ENCODE measurements at places on chromosomes 2 and 18.

- DNase-seq, result no peak
Observed at GRCh38 chr2:153495725-153496124, 17.2 kb upstream of the RPRM start.

GRCh38 chr2:70440621-70441020, 113.0 kb downstream of the TGFA start:
- no peak for DNase-seq

- no peak for DNase-seq
Observed at GRCh38 chr2:9207641-9208311, 1.2 kb downstream of the ASAP2 start.

- no peak for DNase-seq
Observed at GRCh38 chr18:54151376-54151775, 73.1 kb downstream of the MBD2 start.

GRCh38 chr2:127661949-127662510, 13.3 kb downstream of the LIMS2 start:
- DNase-seq, result no peak

- no peak for DNase-seq
Observed at GRCh38 chr2:2318949-2319348, 12.1 kb downstream of the MYT1L start.

- no peak for DNase-seq
Observed at GRCh38 chr2:44746856-44747615, 194.5 kb upstream of the SIX3 start.

- no peak for DNase-seq
Observed at GRCh38 chr2:65039640-65040039, 16.6 kb upstream of the CEP68 start.

GRCh38 chr2:143730953-143731260, 601.7 kb downstream of the ARHGAP15 start:
- DNase-seq, result no peak

DNA sequence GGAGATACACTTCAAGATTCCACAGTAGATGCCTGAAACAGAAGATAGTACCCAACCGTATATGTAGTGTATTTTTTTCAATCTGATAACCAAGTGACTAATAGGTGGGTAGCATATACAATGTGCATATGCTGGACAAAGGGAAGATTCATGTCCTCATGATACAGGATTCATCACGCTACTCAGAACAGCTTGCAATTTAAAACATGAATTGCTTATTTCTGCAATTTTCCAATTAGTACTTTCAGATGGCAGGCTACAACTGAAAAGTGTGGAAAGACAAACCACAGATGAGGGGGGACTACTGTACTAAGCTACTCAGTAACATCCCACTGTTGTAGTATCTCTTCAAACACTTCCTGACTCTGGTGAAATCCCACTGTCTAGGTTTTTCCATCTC, 3.7 kb downstream of the IER3IP1 start:
- no peak for DNase-seq

- no peak for DNase-seq
Observed at GRCh38 chr18:74996996-74997395, 211.9 kb downstream of the PTGR3 start.

DNA sequence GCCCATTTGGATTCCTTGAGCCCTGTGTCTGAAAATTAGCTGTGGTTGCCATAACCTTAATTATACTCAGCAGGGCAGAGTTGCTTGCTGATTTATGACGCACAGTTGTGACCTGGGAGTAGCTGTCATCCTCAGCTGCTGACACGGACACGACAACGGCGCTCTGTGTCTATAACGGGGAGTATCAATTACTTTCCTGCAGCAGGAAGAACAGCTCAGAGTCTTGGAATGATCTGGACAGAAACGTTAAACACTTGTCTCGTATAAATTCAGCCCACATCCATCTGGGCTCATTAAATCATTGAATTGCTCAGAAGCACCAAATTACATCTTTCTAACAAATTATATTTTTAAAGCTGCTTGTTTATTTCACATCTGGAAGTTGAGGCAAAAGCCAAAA, 116.3 kb downstream of the SEPTIN10 start:
- DNase-seq, result peak; percentile 26

- DNase-seq, result no peak
Observed at GRCh38 chr2:231452799-231453508, 11.3 kb downstream of the NCL start.

DNA sequence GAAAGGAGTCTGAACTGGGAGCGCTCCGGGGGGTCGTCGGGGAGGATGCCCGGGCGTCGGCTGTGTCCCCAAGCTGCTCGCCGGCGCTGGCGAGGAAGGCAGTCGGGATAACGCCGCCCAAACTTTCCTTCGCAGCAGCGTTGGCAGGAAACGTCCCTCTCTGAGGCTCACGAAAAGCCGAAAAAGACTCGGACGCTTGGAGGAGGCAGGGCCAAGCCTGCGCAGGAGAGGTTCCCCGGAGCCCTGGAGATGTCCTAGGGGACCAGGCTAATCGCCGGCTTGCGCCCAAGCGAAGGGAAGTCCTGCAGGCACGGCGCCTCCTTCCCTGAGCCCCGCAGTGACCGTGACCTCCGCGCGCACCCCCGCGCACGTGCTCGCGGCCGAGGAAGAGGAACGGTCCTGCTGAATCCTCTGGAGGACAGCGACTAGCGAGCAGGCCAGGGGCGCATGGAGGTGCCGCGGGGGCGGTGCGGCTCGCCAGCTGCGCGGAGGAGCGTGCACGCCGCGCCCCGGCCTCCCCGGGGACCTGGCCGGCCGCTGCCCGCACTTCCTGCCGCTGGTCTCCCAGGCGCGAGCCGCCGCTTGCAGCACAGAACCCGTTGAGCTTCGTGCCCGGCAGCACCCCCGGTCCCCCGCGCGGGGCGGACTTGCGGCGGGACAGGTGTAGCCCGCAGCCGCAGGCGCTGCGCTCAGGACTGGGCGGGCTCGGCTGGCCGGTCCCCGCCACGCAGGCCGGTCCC, at the start of gene SH3RF3:
TSS of gene SH3RF3 (plus strand) at position 590 of the 740 bp plus-strand sequence.
- DNase-seq, result no peak

DNA sequence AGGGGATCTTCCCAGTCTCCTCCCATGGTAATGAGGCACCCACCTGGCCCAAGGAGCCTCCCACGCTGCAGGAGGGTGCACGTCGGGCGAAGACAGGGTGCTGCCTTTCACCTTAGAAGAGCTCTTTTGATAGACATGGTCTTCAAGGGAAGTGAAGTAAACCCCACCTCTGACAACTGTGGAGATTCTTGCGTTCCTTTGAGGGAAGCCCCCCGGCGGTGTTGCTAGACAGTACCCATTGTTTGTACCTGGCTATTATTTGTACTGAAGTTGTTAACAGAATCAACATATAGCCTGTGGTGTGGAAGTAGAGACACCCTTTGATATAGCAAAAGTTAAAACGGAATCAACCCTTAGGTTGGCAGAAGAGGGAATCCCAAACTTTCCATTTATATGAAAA, 648.0 kb downstream of the GALR1 start:
- DNase-seq, result no peak

- DNase-seq, result no peak
Observed at GRCh38 chr2:8481463-8482009, 200.3 kb upstream of the ID2 start.

- DNase-seq, result no peak
Observed at GRCh38 chr2:172403402-172403801, 24.0 kb upstream of the ITGA6 start.

DNA sequence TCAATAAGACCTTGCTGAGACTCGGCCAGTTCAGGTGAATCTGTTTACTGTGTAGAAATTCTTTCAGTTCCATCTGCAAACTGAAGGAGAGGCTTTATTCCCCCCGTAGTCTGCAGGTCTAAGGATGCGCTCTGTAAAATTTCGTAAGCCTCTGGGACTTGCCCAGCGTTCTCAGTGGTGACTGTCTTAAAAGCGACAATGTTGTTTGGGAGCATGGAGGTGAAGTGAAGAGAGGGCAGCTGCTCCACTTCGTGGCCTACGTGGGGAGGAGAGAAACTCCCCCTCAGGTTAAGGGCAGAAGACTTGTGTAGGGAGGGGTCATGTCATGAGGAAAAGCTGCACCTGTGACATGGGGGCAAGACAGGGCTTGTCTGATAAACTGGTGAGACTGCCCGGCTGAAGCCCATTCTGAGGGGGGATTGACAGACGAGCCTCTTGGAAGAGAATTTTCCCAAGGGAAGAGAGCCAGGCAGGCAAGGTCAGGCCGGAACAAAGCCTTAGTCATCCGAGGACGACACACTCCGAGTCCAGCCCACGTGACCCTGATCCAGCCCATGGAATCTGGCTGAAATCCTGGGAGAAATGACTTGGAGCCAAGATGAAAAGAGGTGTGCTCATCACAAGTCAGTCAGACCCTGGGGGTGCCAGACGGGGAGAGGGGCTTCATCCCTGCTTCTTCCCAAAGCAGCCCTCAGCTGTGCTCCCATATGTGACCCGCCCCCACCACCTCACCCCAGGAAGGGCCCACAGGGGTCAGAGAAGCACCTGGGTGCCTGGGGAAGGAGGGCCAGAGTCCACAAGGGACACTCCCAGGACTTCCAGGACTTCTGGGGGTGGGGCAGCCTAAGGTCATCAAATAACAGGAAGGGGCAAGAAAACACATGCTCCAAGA, 88.5 kb upstream of the SH3BP4 start:
- DNase-seq, result no peak

DNA sequence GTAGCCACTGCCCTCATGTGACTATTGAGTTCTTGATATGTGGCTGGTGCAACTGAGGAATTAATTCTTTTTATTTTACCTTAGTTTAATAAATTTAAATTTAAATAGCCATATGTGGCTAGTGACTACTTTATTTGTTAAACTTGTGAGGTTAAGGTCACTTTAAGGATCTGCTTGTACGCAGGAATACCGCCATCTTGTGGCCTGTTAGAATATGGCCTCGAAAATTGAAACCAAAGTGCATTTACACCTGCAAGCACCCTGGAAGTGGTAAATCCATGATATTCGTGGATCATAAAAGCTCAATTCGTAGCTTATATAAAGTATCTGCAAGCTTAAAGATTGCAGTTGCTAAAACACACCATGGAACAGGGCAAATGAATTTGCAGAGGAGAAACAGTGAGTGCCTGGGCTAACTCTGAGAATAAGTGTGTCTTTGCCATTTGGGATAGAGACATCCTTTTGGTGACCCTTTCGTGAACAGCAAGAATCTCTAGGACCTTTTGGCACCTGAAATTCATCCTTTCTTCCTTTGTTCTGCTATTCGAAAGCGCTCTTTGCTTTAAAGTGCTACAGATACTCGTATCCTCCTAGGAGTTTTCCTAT, 59.9 kb upstream of the REG3A start:
- DNase-seq, result no peak

DNA sequence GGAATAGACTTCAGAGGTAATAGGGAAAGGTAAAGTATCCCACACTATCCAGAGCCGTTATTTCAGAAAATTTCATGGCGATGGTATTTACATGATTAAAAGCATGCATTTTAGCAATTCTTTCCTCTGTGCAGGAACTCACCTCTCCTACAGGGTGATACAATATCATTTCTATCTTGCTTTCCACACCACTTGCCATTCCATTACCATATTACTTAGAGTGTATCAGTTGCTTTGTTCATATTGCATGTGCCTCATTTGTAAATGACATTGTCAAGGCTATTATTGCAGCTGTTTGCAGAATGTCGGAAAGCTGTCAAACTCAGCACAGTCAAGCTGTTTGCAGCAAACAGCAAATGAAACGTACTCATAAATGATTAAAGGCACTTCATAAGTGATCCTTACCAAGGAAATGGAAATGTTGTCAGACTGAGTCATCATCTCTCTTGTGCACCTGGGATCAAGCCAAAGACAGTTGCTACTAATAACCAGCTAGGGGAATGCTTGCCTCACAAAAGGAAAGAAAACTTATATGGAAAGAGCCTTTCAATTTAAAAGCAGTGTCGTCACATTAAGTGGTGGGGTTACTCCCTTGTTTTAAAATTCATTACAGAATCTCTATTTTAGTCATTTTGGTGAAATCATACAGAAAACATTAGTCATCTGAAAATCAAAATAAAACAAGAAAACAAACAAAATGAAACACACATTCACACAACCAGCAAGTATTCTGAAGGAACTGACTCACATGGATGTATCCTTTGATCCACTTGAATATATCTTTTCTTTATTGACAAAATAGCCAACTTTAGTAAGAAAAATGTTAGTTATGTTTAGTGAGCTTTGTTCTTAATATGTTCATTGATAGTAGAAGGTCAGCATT, 1064.1 kb upstream of the CNTNAP5 start:
- DNase-seq, result no peak

- DNase-seq, result no peak
Observed at GRCh38 chr2:181143790-181144300, 163.4 kb downstream of the UBE2E3 start.

DNA sequence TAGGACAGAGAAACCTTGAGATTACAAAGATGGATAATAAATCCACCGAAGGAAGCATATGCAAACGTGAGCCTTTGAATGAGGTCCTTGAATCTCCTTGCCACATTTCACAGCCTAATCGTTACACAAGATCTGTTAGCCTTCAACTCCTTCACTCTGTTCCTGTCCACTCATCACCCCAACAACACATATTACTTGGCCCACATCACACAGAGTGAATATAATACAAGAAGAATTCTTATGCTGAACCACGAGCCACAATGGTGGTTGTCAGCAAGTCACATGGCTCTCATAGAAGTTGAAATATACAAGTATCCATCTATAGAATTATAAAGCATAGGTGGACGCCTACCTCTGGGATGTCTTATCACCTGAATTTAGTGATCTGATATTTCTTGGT, 12.6 kb downstream of the ZBTB7C start:
- no peak for DNase-seq

- no peak for DNase-seq
Observed at GRCh38 chr18:58716060-58716756, 44.9 kb downstream of the MALT1 start.

GRCh38 chr2:219378163-219378851, 9.4 kb downstream of the DNPEP start:
- DNase-seq, result no peak

- no peak for DNase-seq
Observed at GRCh38 chr2:50448556-50448955, 583.4 kb downstream of the NRXN1 start.

DNA sequence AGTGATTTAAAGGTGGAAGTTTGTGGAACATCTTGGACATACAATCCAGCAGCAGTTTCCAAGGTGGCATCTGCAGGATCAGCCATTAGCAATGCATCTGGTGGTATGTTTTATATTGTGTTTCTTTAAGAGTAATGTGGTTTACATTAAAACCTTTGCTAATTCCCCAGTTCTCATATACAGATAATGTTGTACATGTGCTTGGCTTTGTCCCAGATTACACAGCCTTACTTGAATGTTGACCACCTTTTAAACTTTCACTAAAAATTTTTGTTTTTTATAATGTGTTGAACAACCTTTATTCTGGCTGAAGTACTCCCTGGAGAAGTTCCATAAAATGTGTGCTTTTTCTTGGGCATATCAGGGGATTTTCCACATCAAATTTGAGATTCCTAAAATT, 57.5 kb downstream of the MIB1 start:
- DNase-seq, result no peak

DNA sequence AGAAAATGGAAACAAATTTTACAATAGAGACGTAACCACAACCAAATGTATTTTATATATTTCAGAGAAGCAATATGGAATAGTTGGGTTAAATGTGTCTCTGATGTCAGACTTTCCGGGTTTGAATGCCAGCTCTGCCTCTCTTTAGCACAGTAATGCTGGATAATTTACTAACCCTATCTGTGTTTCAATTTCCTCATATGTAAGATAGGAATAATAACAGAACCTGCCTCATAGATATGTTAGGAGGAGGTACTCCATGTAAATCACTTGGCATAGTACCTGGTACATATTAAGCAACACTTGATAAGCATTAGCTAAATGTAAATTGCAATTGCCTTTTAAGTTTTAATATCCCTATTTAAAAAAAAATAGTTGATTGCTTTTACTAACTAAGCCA, 231.3 kb upstream of the ZC3H15 start:
- no peak for DNase-seq

Data from AG04449 (cell line).